Ascending aorta (tissue), 2 donors: ENCODE measurements at places on chromosomes 4 and X.

DNA sequence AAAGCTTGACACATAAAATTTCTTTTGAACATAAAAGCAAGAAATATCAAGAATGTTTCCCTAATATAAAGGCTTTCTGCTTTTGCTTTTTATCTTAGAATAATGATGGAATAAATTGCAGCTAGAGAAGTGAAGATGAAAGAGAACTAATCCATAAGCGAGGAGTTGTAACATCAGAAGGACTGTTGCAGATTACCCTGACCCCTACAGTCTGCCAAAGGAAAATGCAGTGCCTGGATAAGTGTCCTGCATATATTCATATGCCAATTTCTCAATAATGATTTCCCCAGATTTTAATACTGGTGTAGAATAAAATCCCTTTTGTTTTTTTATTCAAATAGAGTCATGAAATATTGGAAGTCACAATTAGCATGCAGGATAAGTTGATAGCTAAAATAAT is 115.9 kb downstream of the MAGEC2 start:
- DNase-seq, result no peak

GRCh38 chr4:39715788-39716187 is 17.9 kb downstream of the UBE2K start:
- no peak for DNase-seq

DNA sequence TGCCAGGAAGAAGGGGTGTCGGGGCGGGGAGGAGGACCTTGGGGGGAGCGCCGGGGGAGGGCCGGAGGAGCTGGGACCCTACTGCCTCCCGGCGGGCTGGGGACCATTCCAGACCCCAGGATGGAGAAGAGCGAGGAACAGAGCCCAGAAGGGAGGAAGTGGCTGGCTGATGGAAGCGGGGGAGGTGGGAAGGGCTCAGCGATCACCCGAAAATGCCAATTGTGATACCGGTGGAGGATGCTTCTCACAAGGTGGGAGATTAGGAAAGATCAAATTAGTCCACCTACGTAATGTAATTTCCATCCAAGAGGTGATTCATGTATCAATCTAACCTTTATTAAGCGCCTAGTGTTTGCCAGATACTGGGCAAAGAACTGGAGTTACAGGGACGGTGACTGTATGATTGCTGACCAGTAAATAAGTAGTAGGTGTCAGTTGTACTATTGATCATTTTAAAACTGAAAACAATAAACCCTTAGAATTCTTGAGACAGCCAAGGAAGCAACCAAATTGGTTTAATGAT is 452 bp upstream of the RAI2 start:
- DNase-seq, result no peak

GRCh38 chrX:45363596-45363995 is 162.9 kb upstream of the DIPK2B start:
- DNase-seq, result no peak

DNA sequence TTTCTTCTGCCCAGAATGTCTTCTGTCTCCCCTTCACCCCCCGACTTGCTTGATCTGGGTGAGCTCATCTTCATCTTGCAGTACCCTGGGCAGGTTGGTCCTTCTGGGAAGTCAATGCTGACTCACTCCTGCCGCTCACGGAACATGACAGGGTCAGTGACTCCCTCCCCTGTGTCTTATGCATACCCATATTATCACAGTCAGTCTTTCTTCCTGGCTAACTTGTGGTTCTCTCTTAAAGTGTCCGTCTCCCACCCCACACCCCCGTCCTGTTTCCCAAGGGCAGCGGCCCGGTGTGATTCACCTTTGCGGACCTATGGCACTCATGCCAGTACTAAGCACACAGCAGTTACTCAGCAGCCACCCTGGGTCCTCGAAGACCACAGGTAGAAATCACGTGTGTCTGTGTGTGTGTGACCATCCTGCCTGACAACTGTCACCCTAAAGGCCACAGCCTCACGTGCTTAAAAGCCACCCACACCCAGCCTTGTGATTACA is 17.7 kb downstream of the IQSEC2 start:
- DNase-seq, result no peak

- DNase-seq, result no peak
Measured at GRCh38 chrX:142156567-142156966, 48.5 kb downstream of the MAGEC2 start.

DNA sequence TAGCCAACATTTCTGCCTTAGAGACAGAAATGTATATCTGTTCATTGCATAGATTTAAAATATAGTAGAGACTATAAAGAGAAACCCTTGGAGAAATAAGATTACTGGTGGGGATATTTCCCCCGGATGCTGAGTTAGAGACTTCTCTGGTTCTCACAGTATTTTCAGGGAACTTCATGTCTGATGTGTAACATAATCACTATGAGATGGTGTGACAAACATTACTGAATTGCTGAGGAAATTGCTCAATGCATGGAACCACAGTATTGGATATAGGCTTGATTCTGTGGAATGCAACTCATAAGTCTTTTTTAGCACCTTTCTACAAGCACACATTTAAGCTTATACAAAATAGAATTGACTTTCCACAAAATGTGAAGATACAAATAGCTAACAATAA is 152.7 kb downstream of the SOWAHB start:
- DNase-seq, result no peak

GRCh38 chrX:38672646-38673045 is 111.3 kb downstream of the TSPAN7 start:
- DNase-seq, result no peak

DNA sequence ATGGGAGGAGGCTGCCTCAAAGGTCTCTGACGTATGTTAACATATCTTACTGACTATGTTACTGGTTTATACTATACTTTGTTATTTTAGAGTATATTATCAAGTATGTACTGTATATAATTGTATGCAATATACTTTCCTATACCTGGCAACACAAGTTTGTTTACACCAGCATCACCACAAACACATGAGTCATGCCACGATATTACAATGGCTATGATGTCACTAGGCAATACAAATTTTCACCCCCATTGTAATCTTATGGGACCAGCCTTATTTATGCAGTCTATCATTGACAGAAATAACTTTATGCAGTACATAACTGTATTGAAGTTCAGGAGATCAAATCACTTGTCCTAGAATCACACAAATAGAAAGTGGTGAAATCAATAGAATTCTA is 329.9 kb upstream of the SLC7A11 start:
- DNase-seq, result no peak

- no peak for DNase-seq
Measured at GRCh38 chr4:37852376-37852775, 25.9 kb downstream of the PGM2 start.

DNA sequence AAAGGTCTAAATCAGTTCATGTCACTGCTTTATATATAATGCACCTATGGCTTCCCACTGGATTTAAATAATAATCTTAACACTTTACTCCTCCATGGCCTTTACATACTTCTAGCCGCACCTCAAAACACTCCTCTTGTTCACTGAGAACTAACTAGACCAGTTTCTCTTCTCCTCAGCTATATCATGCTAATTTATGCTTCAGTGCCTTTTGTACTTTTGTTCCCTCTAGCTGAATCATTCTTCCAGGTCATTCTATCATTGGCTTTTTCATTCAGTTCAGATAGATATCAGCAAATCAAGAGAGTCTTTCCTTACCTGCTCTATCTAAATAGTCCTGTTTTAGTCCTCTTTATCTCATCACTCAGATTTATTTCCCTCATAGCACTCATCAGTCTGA is 64.2 kb downstream of the TET2 start:
- no peak for DNase-seq

DNA sequence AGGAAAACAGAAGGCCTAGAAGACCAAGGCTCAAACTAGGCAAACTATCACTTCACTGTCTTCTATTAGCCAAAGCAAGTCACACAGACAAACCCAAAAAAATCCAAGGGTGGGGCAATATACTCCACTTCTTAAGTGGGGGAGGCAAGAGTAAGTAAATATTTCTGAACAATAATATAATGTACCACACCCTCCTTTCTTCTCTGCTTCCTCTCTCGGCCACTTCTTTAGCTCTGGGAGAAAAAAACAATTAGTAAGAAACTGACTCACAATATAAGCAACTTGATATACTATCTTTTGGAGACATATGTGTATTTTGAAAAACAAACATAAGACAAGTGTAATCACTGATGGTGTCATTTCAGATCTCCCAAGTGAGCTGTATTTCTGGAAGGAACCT is 14.8 kb downstream of the DCAF8L1 start:
- DNase-seq, result no peak
